ENCODE measurements at places on chromosomes 7 and 10.

DNA sequence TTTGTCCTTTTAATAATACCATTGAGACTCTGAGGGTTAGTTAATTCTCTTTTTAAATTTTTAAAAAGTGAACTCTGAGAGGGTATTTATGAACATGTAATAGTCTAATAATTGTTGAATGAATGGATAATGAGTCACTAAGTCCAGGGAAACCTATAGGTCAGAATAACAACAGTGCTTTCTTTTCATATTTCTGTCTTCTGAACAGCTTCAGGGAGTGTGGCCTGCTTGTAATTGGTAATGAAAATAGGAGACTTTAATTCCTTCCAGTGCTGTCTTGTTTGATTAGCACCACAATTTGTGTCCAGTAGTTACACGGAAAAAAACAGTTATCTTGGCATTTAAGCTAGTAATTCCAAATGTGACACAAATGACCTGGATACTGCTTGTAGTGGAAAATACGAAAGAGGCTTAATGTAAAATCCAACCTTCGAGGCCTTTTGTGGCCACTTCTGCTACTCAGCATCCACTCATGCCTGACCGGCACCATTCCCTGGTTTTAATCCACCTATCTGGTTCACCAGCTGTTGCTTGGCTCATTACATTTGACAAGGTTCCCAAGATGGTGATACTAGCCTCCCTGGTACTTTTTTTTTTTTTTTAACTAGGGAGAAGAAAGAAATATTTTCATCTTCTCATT lies 149.3 kb upstream of the IMMP2L start:
- DNase-seq: peak; percentile 41

DNA sequence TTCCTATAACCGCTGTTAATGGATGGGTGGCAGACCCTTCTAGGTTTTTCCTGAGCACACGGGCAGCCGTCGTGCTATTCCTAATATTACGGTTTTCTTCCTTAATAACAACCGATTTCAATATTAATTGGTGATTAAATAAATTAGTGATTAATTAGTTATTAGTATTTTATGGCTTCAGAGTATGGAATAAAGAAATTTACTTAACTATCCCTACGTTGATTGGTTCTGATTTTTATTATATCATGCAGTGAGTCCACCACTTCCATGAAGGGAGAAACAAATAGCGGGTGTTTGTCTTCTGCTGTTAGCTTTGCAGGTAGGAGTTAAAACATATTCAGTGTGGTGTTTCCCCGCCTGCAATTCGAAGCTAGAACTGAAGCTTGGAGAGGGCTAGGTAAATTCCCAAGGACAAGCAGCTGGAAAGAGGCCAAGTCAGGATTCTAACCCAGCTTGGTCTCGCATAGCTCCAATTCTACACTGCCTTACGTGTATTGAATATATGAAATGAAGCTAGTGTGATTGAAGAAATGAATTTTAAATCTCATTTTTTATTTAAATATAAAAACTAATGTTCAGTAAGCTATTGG lies 928 bp upstream of the CSTF2T start:
- DNase-seq: peak; percentile 67

- peak; percentile 22 for DNase-seq
These were observed 22.8 kb downstream of the SGMS1 start for GRCh38 chr10:50600831-50601477.

- DNase-seq: no peak
These were observed 16.0 kb downstream of the SLC18A2 start for GRCh38 chr10:117256910-117257309.

- no peak for DNase-seq
These were observed 300.8 kb downstream of the CAMK1D start for GRCh38 chr10:12650122-12650521.

DNA sequence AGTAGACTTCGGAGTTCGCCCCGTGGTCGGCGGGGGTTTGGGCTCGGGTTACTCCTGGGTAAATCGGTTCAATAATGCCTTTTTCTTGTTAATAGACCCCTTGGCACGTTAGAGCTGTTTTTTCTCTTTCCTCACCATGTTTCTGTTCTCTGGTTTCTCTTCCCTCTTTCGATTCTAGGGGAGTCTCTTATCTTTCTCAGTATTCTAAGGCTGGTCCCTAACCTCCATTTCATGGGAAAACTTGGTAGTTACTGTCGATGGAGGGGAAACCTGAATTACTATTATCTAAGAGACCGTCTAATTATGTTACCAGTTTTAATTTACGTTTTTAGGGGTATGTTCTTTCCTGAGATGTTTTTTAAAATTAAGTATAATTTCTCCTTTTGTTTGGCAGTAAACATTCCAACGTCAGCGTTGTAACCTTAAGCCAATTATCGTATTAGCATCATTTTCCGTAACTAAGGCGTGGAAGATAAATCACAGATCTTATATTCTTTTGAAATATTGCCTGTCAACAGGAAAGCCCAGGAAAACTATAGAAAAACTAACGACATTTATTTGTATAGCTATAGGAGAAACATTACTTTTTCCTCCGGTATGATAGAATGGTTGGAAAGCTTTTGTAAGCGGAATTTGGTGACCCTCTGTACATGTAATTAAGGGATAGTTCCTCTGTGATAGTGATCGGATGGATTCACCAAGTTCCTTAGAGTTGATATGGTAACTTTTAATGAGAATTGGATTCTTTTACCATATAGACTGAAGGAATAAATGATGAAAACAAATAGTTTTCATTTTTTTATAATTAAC lies 847 bp downstream of the BTAF1 start:
- peak; percentile 30 for DNase-seq

DNA sequence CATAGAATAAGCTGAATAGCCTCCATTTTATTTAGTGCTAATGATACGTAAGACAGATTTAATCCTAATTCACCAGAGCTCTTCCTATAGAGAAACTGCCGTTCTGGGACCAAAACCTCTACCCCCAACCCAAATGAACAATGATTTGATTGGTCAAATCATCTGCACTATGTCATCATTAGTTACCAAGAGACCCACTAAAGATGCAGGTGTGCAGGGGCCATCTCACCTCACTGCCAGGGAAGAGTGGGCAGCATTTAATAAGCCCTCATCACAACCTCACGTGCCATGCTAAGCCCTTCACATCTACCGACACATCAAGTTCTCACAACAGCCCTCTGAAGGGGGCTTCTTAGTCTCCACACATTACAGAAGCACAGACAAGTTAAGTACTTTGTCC lies 87.0 kb downstream of the VIPR2 start:
- no peak for DNase-seq

- DNase-seq: peak; percentile 2
These were observed 1189.6 kb downstream of the SORCS1 start for GRCh38 chr10:105974803-105975456.

GRCh38 chr7:154480817-154481216 lies 428.6 kb downstream of the DPP6 start:
- no peak for DNase-seq

- DNase-seq: no peak
These were observed 1.1 kb downstream of the JAKMIP3 start for GRCh38 chr10:132066812-132067211.

GRCh38 chr10:8137272-8137681 lies 82.8 kb downstream of the GATA3 start:
- no peak for DNase-seq

DNA sequence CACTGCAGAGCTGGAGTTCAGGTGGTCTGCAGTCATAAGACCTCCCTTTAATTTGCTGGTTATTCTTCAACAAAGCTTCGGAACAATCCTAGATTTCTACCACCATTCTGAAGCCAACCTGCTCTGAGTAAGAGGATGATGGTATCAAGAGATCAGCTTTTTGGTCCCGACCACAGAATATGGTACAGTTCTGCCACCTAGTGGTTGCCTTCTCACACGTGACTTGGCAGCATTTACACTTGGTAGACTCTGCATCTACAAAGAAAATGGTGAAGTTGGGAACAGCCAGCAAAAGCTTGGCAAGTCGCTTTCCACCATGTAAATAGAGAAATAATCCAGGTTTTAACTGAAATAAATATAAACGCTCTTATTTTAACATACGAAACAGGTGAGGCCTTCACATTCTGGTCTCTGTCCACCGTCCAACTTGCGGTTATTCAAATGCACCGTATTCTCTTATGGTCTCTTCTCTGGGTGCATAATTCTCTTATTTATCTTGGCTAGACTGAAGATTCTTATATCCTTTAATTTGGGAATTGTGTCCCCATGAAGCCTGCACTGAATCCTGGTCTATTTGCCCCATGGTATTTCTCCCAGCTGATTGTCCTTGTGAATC lies 173.9 kb upstream of the GRM3 start:
- DNase-seq: peak; percentile 63

DNA sequence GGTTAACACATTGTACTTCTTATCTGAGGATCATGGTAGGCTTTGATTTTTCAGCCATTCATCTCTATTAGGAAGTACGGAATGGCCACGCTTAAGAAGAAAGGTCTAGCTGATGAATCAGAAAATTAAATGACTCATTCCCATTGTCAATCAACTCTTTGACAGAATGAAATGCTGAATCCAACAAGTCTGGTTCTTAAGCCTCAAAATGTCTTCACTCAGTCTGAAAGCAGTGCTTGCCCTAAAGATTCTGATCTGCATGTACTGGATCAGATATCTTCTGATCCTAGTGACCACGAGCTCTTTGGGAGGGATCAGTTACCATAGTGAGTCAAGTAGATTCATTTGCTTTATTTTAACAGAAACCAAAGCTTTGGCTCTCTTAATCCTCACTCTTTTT lies 5.7 kb upstream of the CELF2 start:
- no peak for DNase-seq

DNA sequence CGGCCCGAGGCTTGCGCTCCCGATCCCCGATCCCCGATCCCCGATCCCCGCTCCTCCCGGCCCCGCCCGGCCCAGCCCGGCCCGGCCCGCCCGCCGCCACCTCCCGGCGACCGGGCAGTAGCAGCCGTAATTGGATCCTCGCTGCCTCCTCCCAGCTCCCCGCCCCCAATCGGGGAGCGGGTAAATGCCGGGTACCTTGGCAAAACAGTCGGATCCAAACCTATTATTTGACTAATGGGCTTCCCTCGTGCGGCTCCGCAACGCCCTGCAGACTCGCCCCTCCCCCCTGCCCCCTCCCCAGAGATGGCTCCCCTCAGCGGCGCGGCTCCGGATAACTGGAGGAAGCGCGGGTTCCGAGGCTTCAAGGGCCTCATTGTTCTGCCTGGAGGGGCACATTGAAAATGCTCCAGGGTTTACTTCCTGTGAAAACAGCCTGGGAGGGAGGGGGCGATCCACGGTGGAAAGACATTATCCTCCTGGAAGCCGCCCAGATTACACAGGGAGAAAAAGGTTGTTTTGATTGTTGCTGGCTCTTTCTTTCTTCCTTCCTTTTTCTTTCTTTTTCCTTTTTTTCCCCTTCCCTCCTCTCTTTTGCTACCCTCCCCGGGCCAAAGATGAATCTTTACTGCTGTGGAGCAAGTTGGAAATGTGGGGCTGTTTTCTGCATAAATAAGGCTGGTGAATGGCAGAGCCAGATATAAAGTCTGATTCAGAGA lies 94.7 kb upstream of the ZMIZ1 start:
- DNase-seq: peak; percentile 43

DNA sequence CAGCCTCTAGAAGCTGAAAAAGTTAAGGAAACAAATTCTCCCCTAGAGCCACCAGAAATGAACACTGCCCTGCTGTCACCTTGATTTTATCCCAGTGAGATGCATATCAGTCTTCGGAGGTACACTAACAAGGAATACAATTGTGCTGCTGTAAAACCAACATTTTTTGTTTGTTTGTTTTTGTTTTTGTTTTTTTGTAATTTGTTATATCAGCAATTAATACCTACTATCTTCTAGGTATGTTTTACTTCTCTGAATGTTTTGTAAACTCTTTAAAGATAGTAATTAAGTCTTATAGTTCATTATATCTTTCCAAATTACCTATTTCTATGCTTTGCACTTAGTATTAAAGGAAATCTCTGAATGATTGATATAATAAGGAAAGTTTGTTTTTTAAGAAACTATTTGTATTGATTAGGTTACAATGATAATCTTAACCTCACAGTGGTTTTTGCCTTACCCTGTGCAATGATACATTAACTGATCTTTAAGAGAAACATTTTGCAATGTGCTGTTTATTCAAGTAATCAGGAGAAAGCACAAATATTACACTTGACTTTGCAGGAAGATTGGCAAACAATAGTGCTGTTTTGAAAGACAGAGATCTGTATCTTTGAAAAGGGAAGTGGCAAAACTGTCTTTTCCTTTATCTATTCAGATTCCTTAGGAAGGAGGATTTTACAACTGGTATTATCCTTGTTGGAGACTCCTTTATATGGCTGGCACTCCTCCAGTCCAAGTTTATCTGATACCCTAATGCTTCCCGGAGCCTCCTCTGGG lies 11.3 kb upstream of the HGF start:
- DNase-seq: no peak

GRCh38 chr10:110040108-110040507 lies 32.3 kb downstream of the ADD3 start:
- DNase-seq: no peak

- DNase-seq: no peak
These were observed 102.2 kb downstream of the SNX10 start for GRCh38 chr7:26393818-26394217.

DNA sequence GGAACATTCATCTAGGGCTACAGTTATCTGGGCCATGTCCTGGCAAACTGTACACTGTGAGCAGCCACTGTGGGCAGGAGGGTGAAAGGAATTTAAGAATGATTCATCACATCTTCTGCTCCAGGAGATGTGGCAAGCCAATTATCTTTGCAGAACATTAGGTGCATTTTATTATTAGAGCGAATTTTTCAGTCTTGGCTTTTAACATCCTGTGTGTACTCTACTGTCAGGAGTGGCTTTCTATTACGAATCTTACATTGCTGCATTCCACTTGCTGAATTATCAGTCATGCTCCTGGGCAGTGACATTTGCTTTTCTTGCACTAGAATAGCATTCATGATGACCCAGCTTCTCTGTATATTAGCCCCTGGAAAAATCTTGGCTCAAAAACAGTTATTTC lies 109.2 kb upstream of the TARP start:
- DNase-seq: peak; percentile 52
